ENCODE measurements at places on chromosomes 13 and 19.

DNA sequence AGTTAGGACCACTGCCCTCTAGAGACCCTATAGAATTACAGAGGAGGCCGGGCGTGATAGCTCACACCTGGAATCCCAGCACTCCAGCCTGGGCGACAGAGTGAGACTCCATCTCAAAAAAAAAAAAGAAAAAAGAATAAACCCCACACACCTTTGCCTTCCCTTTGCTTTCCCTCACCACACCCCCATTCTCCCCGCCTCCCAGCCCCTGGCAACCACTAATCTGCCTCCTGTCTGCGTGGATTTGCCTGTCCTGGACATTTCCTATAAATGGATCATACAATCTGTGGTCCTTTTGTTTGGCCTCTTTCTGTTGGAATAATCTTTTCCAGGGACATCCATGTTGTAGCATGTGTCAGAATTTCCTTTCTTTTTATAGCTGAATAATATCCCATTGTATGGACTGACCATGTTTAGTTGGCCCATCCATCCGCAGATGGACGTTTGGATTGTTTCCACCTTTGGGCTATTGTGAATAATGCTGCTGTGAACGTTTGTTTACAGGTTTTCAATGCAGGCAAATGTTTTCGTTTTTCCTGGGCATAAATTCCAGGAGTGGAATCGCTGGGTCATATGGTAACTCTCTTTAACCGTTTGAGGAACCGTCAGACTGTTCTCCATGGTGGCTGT lies 15.3 kb downstream of the NACC1 start:
- no peak for DNase-seq

DNA sequence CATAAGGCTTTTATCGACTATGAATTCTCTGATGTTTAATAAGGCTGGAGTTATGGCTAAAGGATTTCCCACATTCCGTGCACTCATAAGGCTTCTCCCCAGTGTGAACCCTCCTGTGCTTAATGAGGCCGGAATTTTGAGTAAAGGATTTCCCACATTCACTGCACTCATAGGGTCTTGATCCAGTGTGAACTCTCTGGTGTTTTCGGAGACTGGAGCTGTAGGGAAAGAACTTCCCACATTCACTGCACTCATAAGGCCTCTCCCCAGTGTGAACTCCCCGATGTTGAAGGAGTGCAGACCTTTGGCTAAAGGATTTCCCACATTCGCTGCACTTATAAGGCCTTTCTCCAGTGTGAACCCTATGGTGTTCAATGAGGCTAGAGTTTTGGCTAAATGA lies 7.4 kb downstream of the ZNF154 start:
- no peak for DNase-seq

DNA sequence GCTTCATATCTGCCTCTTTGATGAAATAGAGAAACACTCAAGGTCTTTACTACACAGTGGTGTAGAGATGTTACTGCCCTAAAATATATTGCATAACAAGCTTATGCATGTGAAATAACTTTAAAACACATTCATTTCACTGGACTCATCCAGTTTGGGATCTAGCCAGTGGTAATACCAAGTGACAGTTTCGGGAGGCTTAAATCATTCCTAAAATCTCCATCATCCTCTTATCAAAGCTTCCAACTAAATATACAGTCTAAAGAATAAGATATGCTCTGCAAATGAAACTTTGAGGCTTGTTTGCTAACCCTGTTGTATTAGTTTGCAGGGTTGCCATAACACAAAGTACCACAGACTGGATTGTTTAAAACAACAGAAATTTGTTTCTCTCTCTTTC lies 52.8 kb downstream of the THSD1 start:
- DNase-seq = no peak

- peak; percentile 56 for DNase-seq
These were observed 4.3 kb upstream of the RLN3 start for GRCh38 chr19:14023404-14024235.

DNA sequence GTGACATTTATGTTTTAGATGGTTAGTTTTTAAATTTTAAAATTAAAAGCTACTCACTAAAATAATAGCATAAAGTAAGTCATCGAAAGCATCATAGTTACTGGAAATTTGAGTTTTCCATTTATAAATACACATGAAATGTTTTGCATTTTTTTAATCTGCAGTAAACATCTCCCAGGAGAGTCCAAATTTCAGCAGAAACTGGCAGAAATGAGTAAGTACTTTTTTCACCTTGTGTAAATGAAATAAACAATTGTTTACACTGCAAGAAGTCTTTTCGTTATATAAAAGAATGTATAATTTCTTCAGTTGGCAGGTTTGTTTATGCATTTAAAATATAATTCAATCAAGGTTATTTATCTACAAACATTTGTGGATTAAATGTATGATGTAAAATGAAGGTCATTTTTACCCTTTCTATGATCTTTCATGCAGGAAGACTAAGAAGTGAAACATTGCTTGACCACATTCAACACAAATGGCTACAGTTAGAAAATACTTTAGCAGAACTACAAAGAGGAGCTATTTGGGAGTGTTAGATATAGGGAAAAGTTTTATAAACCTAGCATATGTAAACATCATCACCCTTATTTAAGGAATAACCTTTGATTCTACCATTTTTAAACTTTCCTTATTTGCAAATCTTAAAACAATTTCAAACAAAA lies 55.6 kb downstream of the RCBTB2 start:
- DNase-seq = no peak

DNA sequence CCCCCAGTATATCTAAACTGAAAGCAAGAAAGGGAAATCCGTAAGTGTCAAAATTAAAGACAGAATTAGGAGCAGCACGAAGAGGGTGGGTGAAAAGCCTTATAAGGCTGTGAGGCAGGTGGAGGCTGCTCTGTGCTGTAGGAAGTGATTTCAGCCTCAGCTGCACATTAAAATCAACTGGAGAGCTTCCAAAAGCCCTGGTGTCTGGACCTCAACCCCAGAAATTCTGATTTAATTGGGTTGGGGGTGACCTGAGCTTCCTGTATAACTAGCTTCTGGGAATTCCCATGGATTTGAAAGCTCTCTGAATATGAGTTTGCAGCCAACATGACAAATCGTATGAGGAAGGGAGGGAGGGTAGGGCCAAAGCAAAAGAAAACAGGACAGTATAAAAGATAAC lies 242.4 kb upstream of the TMTC4 start:
- DNase-seq = no peak

DNA sequence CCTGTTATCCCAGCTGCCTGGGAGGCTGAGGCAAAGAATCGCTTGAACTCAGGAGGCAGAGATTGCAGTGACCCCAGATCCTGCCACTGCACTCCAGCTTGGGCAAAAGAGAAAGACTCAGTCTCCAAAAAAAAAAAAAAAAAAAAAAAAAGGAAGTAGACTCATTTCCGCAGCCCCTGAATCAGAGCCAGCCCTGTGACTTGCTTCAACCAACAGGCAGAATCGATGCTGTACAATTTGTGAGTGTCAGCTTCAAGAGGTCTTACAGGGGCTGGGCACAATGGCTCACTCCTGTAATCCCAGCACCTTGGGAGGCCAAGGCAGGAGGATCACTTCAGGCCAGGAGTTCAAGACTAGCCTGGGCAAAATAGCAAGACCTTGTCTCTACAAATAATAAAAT lies 12.8 kb downstream of the ANKRD27 start:
- DNase-seq = peak; percentile 12
